ENCODE measurements at places on chromosomes 7 and 10. TPM values are rescaled to one million over a fixed set of nuclear protein-coding genes. Genes with fewer than 3 reads are reported as not detected.

Gene FZD8
- total RNA-seq: 12.1 TPM

GRCh38 chr7:101273206-101273605 lies 28.3 kb upstream of the FIS1 start:
- H3K4me3 ChIP-seq: no peak overlapping the region
- DNase-seq: no peak
- no peak overlapping the region for H3K27ac ChIP-seq
- no peaks in the 10 kb centered on the region for H3K36me3 ChIP-seq
- no peaks in the 10 kb centered on the region for H3K27me3 ChIP-seq
- H3K4me1 ChIP-seq: no peaks in the 10 kb centered on the region

GRCh38 chr7:78702770-78703169 lies 750.7 kb downstream of the MAGI2 start:
- H3K4me1 ChIP-seq: no peaks in the 10 kb centered on the region
- no peaks in the 10 kb centered on the region for H3K36me3 ChIP-seq
- H3K4me3 ChIP-seq: no peak overlapping the region
- DNase-seq: no peak
- no peaks in the 10 kb centered on the region for H3K27me3 ChIP-seq
- H3K27ac ChIP-seq: no peak overlapping the region

- H3K4me3 ChIP-seq: no peak overlapping the region
- DNase-seq: no peak
- H3K27ac ChIP-seq: no peak overlapping the region
- no peaks in the 10 kb centered on the region for H3K36me3 ChIP-seq
- H3K4me1 ChIP-seq: no peaks in the 10 kb centered on the region
Measured at GRCh38 chr10:2173327-2173726, 436.0 kb upstream of the ADARB2 start.

Data from stomach (tissue), 19 donors.